SW 1271 (cell line): ENCODE measurements at places on chromosomes 11 and 22.

DNA sequence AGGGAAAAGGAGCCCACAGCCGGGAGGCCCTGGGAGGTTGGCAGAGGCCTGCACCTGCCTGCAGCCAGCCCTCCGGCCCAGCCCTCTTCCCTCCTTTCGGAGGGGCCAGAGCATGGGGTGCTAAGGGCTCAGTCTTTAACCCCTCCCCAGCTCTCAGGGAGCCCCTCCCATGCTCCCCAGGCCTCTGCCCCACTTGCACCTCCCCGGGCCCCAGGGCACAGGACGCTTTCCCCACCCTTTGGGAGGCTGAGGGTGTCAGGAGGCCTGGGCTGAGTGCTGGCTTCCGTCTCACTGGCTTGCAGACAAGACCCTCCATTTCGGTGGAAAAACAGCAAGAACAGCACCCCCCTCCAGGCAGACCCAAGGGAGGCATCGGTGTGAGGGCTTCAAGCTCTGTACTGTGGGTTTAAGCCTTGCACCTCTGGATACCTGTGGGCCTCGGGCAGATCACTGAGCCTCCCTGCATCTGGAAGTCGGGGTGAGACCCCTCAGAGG lies 7.3 kb downstream of the ASCL2 start:
- no peak for DNase-seq

- DNase-seq = no peak
These were observed 15.8 kb downstream of the P2RY2 start for GRCh38 chr11:73233692-73234470.

DNA sequence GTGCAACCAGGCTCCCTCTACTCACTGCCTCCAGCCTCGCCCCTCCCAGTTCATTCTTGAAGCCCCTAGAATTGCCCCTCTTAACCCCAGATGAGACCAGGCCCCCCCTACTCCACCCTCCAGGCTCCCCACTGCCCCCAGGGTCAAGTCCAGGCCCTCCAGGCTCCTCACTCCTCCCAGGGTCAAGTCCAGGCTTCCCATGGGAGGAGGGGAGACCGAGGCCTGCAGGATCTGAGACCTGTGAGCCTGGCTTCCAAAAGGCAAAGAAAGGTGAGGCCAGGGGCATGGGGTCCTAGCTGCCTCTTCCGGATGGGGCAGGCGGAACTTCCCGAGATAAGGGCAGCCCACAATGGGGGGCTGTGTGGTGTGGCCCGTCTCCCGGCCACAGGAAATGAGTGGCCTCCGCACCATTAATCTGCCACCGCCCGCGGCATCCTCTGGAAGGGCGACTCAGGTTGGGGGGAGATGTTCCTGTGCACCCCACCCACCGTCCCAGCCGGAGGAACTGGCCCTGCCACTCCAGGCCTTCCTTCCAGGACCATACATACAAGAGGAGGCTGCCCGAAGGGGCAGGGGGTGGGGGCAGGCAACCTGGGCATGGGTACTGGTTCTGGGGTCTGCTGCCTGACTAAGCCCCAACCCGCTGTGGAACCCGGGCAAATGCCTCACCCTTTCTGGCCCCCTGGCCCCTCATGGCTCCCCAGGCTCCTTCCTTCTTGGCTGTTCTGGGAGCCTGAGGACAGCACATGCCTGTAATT lies 35.1 kb upstream of the WNT11 start:
- no peak for DNase-seq

- DNase-seq = no peak
These were observed 50.5 kb upstream of the EIF3D start for GRCh38 chr22:36579441-36579840.

DNA sequence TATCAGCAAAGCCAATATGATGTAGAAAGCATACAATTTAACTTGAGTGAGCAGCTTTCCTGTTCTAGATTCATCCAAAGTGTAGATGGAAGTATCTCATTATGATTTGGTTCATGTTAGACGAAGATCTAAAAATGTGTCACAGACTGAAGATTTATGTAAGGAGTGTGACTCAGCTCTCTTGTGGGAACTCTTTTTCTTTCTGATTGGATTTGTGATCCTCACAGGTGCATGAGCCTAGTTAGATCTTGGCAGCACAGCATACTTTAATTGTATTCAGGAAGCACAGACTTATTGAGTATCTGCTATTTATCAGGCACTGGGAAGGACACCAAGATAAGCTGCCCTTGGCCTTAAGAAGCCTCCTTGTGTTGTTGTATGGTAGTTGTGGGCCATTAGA lies 147.1 kb downstream of the C11orf91 start:
- no peak for DNase-seq

- DNase-seq = no peak
These were observed 18.9 kb downstream of the SHANK3 start for GRCh38 chr22:50691521-50691920.

DNA sequence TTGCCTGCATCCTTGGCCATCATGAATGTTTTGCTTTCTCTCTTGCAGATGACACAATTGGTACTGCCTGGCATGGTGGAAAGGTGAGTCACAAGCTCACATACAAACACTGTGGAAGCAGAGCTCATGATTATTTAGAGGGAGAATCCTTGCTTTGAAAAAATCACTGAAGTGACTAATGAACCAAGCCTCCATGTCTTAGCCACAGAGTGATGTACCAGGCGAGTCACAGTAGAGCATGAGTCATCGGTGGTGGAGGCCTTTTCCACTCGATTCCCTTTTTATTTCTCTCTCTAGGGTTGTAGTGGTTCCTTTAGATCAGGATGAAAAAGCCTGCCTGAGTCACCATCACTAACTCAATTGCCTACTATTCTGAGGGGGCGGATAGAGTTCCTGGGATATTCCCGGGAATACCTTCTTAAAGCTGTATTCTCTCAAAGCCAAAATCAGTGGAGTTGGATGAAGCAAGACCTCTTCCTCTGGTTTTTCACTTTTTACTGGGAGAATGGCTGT lies 49.6 kb upstream of the ALKBH3 start:
- peak; percentile 99 for DNase-seq

DNA sequence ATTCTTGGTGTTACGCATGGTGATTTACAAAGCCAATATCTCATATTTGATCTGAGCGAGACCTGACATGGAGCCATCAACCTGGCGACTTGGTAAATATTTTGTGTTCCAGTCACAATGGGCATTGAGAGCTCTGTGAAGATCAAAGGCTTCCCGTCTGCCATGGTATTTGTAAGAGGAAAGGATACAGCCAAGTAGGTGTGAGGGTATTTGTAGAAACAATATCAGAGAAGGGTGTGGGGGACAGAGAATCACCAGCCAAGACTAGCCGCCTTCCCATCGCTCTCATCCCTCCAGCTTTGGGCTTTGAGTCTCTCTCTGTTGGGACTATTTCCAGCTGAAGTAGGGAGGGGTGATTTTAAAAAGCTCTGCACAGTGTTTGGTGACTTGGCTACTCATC lies 173.4 kb upstream of the BDNF start:
- no peak for DNase-seq

DNA sequence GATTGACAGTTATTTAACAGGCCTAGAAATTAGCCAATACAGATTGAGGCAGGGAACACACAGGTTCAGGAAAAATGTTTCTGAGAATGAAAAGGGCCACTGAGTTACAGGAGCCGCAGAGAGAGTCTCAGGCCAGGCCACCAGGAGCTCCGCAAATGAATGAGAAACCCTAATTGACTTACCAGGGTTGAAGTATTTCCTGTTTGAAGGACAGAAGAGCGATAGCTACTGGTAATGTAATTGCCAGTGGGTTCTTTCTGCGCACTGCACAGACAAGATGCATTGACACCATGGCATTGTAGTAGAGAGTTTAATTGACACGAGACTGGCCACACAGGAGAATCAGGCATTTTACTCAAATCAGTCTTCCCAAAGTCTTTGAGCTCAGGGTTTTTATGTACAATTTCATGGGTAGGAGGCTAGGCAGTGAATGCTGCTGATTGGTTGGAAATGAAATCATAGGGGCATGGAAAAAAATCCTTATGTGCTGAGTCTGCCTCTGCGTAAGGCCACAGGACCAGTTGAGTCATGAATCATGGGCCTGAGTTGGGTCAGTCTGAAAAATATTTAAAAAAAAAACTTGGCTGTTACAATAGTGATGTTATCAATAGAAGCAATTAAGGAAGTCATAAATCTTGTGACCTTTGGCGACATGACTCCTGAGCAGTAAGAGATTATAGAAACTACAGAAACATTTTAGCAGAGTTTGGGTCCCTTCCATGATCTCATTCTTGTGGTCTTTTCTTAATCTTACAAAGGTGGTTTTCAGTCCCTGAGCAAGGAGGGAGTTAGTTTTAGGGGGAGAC lies 203.8 kb downstream of the CASP12 start:
- no peak for DNase-seq

GRCh38 chr11:24872651-24873311 lies 375.9 kb downstream of the LUZP2 start:
- DNase-seq = no peak

- DNase-seq = no peak
These were observed 45.6 kb downstream of the TRMU start for GRCh38 chr22:46381142-46381541.

GRCh38 chr11:65538915-65539743 lies 14.2 kb downstream of the SCYL1 start:
- DNase-seq = no peak

GRCh38 chr11:130390071-130390758 lies 38.2 kb downstream of the ADAMTS8 start:
- peak; percentile 11 for DNase-seq

DNA sequence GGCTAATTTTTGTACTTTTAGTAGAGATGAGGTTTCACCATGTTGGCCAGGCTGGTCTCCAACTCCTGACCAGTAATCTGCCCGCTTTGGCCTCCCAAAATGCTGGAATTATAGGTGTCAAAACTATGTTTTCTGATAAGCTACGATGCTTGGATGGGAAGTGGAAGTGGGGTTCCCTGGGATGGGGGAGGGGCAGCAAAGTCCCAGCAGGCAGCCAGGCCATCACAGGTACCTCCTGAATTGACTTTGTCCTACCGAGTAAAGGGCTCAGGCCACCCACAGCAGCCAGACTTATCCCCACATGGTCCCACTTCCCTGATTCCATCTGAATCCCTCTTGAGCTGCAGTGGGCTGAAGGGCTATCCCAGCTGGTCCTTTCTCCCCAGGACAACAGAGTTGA lies 6.9 kb downstream of the FTH1 start:
- DNase-seq = no peak

DNA sequence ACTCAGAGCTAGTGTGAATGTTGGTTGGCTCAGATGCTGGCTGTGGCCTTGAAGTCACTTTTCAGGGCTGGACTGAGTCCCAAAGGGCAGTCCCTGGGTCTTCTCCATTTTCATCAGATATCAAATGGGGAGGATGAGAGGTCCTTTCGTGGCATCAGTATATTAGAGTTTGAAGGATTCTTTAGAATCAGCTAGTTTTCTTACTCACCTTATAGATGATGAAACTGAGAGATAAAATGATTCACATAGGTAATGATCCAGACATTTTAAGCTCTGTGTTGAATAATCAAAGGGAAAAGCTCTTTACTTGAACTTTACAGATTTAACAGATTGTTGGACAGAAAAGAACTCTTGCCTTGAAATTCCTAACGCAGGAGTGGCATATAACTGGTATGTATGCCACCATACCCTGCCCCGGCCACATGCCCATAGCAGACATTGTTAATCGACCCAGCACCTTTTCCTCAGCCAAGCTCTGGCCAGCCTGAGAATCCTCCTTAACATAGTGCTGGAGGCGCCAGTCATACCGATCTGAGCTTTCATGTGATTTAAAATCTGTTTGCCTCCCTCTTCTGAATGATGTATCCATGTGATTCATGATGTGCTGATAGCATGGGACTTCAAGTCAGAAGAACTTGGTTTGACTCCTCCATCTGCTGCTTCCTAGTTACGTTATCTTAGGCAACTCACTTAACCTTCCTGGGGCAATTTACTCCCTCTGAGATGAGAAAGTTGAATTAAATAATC lies 60.0 kb downstream of the BARX2 start:
- no peak for DNase-seq

- no peak for DNase-seq
These were observed 142.8 kb upstream of the UBASH3B start for GRCh38 chr11:122512688-122513087.

DNA sequence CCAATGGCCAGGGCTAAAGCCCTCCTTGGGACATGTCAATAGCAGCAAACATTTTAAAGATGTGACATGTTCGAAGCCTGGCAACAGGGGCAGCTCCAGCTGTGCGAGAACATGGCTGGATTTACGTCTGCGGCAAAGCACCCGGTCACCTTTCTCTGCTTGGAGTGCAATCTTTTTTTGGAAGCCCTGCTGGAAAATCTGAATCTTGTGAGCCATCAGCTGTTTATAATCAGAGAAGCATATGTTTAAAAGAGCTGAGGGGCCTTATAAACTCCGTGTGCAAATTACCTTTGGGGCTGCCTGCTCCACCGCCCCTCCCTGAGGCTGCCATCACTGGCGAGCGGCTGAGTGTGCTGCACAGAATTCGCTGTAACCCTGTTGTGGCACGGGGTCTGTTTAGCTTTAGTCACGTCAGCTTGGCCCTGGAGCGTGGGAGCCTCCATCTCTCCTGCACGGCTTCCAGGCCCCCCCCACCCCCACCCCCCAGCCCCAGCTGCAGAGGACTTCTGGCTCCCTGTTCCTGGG lies 9.0 kb upstream of the KCNQ1OT1 start:
- DNase-seq = no peak

- no peak for DNase-seq
These were observed 2.8 kb downstream of the MADD start for GRCh38 chr11:47272706-47273105.

- DNase-seq = no peak
These were observed 31.7 kb downstream of the KIRREL3 start for GRCh38 chr11:126968915-126969314.

DNA sequence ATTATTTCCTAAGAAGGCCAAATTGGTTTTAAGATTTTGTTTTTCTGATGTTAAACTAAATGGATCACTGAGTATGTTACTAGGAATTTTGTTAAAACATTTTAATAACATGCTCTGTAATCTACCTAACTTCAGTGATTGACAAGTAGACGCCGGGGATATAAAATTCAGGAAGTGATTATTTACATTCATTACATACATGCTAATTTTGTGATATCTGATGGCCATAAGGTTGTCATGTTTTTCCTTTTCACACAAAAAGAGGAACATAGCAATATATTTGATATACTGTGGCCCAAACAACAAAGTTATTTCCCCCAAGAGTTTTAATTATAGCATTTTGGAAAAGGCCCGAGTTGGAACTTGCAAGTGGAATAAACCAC lies 12.1 kb downstream of the SCUBE1 start:
- no peak for DNase-seq

DNA sequence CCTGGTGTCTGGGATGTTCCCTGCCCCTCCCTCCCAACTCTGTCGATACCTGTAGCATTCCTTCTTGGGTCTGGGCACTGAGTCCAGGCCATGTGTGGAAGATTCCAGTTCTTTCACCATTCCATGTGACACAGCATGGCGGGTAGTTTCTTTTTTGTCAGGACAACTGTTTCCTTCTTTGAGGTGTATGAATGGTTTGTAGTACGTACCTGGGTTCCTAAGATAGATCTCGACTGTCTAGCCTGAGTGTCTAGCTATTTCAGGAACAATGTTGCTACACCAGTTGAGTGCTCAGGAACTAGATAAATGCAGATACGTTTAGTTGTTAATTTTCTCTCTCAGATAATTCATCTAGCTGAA lies 43.3 kb downstream of the TNRC6B start:
- no peak for DNase-seq
